ENCODE measurements at places on chromosomes 7 and 10. TPM values are rescaled to one million over a fixed set of nuclear protein-coding genes. Genes with fewer than 3 reads are reported as not detected.
A peak's percentile ranks its signal among the peaks of the same experiment; 100 is the strongest.

TAS2R5 gene
- 3.0 TPM for polyA plus RNA-seq

DNA sequence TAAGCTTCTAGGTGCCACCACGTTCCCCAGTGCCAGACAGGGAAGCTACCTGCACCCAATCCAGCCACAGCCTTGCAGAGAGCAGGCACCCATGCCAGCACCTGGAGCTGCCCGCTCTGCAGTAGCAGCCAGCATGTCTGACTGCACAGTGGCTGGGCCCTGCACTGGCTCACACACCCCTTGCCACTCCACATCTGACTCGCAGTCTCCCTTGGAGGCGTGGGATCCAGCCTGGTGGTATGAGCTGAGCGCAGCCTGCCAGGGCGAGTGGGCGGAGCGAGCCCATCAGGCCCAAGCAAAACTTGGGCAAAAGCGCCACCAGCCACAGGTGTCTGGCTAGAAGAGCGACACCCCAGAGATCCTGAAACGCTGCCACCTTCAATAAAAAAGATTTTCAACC lies 30.1 kb downstream of the CRTAC1 start:
- no peak for DNase-seq

GRCh38 chr10:131874991-131875451 lies 25.8 kb upstream of the PPP2R2D start:
- DNase-seq: peak; percentile 67

DNA sequence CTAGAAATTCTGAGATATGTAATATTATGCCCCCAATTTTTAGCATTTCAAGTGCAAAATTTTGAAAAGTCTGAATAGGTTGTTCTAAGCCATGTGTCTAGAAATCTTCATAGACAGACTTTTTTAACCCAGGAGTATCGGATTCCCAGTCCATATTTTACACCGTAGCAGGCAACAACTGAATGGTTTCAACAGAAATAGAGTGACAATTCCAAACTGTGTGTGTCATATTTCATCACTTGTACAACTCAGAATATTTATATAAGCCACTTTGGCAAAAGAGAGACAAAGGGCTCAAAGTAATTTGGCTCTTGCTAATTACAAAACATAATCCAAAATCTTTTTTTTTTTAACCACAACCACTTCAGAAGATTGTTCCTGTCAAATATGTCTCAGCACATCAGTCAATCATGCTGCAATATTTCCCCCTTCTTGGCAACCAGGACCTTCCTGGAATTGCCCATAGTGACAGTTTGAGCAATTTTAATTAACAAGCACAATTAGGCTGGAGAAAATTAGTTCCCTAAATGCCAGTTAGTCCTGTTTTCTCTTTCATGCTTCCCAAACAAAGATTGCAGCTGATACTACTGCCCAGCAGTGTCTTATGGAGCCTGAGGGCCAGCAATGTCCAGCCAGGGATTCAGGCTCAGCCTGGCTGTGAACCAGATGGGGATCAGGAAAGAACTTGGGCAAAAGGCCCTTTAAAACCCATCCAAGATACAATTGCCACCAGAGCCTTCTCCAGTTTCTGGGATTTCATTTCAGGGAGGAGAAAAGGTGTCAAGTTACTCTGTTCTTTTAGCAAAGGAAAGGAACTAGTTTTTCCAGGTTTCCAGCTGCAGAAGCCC lies 533.3 kb upstream of the GHITM start:
- DNase-seq: no peak

CPN1 gene
- 0.45 TPM for polyA plus RNA-seq

- no peak for DNase-seq
Measured at GRCh38 chr10:23031318-23031717, 64.1 kb upstream of the MSRB2 start.

CHRM2 gene
- 3.2 TPM for polyA plus RNA-seq

IDI2 gene
- polyA plus RNA-seq: 0.33 TPM

GRCh38 chr10:75771606-75772005 lies 340.2 kb downstream of the LRMDA start:
- DNase-seq: no peak
